Fibroblast of skin of left biceps (primary cell): ENCODE measurements at places on chromosomes 16 and 17.
A peak's percentile ranks its signal among the peaks of the same experiment; 100 is the strongest.

- DNase-seq, result no peak
These were observed 858 bp upstream of the ASPSCR1 start for GRCh38 chr17:81976332-81977210.

GRCh38 chr16:47079860-47080259 lies 63.9 kb downstream of the NETO2 start:
- DNase-seq, result no peak

DNA sequence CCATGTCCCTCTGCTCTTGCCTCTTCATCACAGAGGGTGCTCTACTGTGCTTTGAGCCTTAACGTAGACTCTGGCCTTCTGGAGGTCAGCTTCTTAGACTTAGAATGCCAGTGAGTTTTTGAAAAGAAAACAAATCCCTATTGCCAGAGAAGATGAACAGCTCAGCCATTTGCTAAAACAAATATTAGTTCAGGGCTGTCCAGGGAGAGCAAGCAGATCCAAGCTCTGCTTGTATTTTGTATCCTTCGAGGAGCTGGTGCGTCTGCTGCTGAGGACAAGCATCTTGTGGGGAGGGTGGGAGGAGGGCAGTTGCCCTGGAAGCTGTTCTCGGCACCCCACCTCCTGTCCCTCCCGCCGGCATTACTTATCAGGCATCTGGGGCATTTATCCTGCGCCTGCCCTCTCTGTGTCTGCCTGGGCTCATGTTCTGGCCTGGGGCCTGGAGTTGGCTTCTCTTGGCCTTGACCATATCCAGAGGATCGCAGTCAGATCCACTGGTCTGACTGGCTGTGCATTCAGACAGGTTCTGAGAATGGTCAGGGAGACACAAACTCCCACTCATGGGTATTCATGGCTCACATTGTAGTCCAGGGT lies 173.1 kb upstream of the NLRP1 start:
- no peak for DNase-seq

GRCh38 chr16:78694414-78694813 lies 595.0 kb downstream of the WWOX start:
- no peak for DNase-seq

- no peak for DNase-seq
These were observed 13.2 kb downstream of the USP6 start for GRCh38 chr17:5128905-5129535.

DNA sequence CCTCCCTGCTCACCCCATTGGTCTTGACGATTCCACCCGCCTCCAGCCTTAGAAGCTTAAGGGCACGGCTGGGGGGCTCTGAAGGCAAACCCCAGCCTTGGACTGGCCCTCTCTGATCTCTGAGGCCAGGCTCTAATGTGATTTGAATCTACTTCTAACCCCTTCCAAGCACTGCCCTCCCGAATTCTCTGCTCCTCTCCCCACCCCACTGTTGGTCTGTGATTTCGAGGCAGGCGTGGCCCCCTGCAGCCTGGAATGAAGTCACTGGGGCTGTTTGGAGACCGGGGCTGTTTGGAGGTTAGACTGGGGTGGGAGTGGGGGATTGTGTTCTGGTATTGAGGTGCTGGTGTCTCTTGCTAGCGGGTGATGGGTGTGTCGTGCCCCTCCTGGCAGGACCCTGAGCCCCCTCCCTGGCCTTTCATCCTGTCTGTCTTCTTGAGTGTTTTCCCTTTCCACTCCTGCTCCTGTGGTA lies 2.2 kb downstream of the GRB7 start:
- no peak for DNase-seq

DNA sequence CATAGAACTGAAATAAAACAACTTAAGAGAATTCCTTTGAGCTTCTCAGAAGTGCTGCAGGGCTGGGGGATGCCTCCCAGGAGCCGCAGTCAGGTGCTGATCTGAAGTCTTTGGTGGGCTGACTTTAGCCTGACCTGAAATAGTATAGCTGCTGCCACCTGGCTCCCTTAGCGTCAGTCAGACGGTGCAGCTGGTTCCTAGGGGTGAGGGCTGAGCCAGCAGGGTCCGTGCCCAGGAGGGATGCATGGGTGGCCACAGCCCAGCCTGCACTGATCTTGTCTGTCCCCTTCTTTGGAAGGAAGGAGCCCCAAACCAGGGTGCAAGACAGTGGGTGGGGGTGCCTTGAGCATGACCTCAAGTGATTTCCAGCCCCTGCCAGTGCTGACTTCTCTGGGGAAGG lies 11.5 kb downstream of the MAPT start:
- no peak for DNase-seq

DNA sequence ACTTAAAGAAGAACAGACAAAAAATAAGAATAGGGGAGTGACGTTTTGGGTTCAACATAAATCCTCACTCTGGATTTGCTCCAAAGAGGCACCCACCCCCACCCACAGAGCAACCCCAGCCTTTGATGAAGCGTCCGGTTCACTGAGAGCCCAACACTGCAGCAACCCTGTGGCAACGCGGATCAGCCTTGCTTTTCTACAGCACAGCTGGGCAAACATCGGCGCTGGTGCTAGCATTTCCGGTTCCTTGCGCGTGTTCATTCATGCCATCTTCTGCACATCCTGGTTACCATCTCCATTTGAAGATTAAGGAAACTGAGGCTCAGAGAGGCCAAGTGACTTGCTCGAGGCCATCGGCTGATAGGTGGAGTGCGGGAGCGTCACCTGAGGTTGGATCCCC lies 8.7 kb upstream of the GINS2 start:
- DNase-seq, result no peak

- DNase-seq, result no peak
These were observed 41.2 kb downstream of the EMP2 start for GRCh38 chr16:10539236-10539635.

DNA sequence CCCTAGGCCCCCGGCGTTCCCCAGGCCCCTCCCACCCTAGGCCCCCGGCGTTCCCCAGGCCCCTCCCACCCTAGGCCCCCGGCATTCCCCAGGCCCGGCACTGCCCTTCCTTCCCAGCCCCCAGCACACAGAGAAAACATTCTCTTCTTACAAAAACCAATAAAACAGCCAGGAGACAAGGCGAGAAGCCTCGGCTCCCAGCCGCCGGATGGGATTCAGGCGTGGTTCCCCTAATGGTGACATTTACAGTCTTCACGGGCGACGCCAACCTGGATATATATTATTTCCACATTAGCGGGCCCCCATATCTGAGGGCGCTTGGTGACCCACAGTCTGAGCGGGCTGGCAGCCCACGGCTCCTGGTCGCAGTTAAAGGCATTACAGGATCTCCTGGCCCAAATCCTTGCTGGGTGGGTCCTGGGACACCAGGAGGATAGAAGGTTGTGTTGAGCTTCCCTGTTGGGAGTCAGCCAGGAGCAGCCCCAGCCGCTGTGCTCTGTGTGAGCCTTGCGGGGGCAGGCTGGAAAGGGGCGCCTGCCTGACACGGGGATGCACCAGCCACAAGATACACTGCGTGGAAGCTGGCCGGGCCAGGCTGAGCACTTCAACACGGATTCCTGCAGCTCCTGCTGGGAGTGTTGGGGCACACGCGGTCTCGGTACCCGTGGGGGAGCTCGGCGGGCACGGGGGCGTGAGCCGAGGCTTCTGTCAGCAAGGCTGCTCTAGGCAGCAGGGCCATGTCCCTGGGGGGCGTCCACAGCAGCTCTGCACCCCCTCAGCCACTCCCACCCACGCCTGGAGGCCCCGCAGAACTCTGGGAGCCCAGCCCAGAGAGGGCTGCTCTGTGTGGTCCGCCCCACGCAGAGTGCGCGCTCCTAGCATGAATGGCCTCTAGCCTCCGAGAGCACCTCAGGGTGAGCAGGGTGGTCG lies 83.7 kb downstream of the LMF1 start:
- DNase-seq, result no peak

GRCh38 chr17:70691150-70691549 lies 521.8 kb downstream of the KCNJ2 start:
- DNase-seq, result no peak

- peak; percentile 72 for DNase-seq
These were observed 10.9 kb downstream of the HAPSTR1 start for GRCh38 chr16:9102379-9102778.

DNA sequence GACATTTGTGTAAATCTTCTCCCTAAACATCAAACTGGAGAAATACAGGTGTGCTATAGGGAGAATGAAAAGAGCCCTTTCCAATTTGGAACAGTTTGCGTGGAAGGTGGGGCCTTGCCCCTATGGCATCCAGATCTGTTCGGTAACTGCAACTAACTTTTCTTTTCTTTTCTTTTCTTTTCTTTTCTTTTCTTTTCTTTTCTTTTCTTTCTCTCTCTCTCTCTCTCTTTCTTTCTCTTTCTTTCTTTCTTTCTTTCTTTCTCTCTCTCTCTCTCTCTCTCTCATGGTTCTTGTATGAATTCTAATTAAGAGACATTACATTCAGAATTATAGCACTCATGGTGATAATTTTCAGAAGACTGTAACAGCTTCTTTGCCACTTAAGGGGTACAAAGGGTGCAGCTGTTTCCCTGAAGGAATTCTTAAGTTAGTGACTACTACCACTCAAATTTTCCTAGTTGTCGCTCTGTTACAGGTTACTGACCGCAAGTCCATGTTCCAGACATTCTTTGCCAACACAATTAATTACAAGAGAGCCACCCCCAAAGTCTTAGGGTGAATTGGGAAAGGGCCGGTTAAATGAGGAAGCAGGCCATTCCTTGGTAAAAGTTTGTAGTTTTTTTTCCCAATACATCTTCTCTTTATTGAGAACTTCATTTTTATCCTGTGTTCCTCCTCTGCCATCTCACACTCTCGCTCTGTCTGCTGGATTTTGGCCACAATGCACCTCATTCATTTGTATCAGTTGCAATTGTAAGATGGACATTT lies 69.8 kb downstream of the KSR1 start:
- no peak for DNase-seq

GRCh38 chr17:32909787-32910369 lies 18.1 kb upstream of the TMEM98 start:
- peak; percentile 52 for DNase-seq

DNA sequence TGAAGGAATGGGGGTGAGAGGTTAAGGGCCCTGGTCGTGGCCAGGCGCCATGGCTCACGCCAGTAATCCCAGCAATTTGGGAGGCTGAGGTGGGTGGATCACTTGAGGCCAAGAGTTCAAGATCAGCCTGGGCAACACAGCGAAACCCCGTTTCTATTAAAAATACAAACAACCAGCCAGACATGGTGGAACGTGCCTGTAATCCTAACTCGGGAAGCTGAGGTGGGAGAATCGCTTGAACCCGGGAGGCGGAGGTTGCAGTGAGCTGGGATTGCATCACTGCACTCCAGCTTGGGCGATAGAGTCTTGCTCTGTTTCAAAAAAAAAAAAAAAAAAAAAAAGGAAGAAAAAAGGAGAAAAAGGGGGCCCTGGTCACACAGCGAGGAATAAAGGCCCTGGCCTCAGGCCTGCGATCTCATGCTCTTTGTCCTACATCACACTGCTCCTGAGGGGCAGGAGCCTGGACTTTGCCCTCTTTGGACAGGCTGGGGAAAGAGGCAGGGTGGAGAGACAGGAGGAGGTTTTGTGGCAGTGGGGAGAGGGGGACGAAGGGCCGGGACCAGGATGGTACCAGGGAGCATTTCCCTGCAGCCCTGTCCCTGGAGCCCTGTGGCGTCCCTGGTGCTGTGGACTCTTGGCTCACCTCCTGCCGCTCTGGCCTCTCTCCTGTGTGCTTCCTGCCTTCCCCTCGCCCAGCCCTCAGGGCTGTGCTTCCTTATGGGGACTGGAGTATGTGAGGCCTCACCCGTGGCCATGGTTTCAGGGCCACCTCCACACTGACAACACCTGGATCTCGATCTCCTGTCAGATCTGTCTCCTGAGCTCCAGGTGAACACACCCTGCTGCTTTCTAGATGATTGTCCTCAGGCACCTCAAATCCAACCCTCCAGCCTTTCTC lies 19.7 kb upstream of the SLC25A19 start:
- DNase-seq, result no peak

DNA sequence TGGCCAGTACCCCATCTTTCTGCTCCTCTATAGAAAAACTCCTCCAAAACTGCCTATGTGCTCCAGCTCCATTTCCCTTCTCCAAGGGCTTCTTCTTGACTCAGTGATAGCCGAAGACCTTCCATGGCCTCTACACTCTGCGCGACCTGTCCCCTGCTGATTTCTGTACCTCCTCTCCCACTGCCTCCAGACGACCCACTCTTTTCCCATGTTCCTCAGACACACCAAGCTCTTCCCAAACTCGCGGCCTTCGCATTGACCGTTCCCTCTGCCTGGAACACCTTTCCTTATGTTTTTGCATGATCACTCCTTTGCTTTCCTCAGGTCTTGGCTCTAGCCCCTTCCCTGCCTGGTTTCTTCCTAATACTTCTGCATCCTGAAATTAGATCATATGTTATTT lies 255.6 kb upstream of the SDK2 start:
- DNase-seq, result no peak

DNA sequence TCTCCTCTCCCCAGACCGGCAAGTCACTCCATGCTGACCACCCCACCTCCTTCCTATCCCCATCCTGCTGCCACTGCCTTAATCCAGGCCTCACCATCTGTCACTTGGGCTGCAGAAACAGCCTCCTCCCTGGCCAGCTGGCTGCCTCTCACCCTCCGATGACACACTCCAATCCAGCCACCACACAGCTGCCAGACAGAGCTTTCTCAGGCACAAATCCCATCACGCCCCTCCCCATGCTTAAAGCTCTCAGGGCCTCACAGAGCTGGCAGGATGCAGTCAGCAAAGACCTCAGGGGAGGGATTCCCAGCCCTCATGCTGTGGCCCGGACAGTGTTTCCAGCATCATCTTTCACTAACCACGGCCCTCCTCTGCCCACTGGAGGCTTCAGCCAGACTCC lies 13.7 kb downstream of the CAMKK1 start:
- no peak for DNase-seq

GRCh38 chr16:57530104-57530521 lies 6.3 kb downstream of the CCDC102A start:
- DNase-seq, result no peak

GRCh38 chr16:64370112-64370511 lies 751.8 kb downstream of the CDH11 start:
- no peak for DNase-seq

GRCh38 chr17:57701124-57701523 lies 44.0 kb downstream of the CCDC182 start:
- DNase-seq, result no peak

GRCh38 chr16:51759329-51759728 lies 608.3 kb upstream of the SALL1 start:
- DNase-seq, result no peak

GRCh38 chr16:87284183-87284582 lies 33.0 kb downstream of the C16orf95 start:
- no peak for DNase-seq

DNA sequence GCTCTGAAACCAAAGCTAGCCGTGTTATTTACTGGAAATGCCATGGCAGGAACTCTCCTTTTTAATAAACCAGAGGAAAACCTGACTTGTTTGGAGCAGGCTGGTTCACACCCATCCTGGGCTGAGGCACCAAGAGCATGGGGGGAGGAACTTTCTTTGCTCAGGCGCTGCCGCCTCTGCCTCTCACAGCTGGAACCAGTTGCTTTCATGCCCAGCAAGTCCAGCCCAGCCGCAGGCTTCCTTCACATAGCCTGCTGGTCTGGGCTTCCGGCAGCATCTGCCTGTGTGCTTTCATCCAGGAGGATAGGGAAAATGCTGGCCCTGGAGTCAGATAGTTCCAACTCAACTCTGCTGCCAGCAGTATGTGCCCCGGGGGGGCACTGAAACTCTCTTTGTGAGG lies 88.1 kb upstream of the ASIC2 start:
- no peak for DNase-seq
